ENCODE measurements at places on chromosomes 1 and 21. TPM values are rescaled to one million over a fixed set of nuclear protein-coding genes. Genes with fewer than 3 reads are reported as not detected.

Gene DISC1
- total RNA-seq = 3.9 TPM

Gene SLC41A1
- 34.9 TPM for total RNA-seq

Gene B3GALT2
- total RNA-seq = 0.07 TPM

Gene NBPF26
- total RNA-seq = 24.7 TPM

Gene ACP6
- total RNA-seq = 12.5 TPM

Gene VN1R5
- not detected for total RNA-seq

- DNase-seq = no peak
- no peak overlapping the region for H3K4me3 ChIP-seq
- peaks cover 7% of the 10 kb centered on the region for H3K36me3 ChIP-seq
- no peak overlapping the region for H3K27ac ChIP-seq
Measured at GRCh38 chr1:77876884-77877283, 11.5 kb upstream of the NEXN start.

GRCh38 chr1:78060857-78061563, 15.2 kb downstream of the GIPC2 start:
- no peaks in the 10 kb centered on the region for H3K36me3 ChIP-seq
- H3K27ac ChIP-seq = no peak overlapping the region
- H3K27me3 ChIP-seq = peaks cover 1% of the 10 kb centered on the region
- no peak for DNase-seq

DNA sequence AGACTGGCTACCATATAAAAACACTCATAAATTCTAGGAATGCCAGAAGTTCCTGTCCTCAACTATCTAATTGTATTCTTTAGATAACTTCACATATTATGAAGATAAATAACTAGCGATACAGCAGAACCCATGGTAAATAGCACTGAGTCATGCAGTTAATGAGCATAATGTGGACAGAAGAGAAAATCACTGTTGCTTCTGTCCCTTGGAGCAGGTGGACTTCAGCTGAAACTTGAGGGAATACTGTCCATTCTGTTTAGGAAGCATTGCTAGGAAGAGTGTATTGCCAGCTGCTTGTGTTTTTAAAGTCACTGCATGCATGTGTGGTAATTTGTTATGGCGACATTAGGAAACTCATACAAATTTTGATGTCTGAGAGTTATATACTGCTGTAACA, 854.4 kb downstream of the LTN1 start:
- DNase-seq = no peak
- no peak overlapping the region for H3K4me3 ChIP-seq
- no peaks in the 10 kb centered on the region for H3K36me3 ChIP-seq
- no peak overlapping the region for H3K27ac ChIP-seq

DNA sequence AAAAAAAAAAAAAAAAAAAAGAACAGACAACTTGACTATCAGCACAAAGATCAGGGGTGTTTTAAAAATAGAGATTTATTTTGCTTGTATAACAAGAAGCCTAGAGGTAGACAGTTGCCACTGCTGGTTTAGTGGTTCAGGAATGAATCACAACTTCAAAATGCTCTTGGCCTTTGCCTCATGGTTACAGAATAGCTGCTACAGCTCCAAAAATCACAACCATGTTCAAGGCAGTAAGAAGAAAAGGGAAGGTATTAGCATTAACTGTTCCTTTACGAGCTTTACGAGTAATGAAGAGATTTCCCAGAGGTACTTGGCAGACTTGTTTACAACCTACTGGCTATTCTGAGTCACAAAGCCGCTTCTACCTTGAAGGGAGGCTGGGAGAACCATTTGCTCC, 52.5 kb upstream of the PPM1J start:
- no peak overlapping the region for H3K27ac ChIP-seq
- peaks cover 5% of the 10 kb centered on the region for H3K27me3 ChIP-seq
- H3K4me1 ChIP-seq = peaks cover 11% of the 10 kb centered on the region

GRCh38 chr1:49424782-49425181, 599.0 kb downstream of the AGBL4 start:
- no peaks in the 10 kb centered on the region for H3K36me3 ChIP-seq
- H3K27ac ChIP-seq = no peak overlapping the region
- H3K27me3 ChIP-seq = no peaks in the 10 kb centered on the region
- DNase-seq = no peak

DNA sequence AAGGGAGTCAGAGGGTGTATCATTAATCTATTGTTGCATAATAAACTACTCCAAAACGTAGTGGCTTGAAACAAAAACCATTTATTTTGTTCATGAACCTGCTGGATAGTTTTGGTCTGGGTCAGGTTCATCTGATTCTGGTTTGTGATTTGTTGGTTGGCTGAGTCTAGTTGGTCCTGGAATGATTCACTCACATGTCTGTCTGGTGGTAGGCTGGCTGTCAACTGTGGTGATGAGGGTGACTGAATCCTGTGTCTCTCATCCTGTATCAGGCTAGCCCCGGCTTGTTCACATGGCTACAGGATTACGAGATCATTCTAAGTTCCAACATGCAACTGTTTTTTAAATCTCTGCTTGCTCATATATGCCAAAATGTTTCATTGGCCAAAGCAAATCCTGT, 22.5 kb upstream of the SIKE1 start:
- no peak overlapping the region for H3K27ac ChIP-seq
- no peak for DNase-seq
- H3K36me3 ChIP-seq = no peaks in the 10 kb centered on the region

GRCh38 chr1:47751193-47751592, 246.0 kb downstream of the TRABD2B start:
- peaks cover 3% of the 10 kb centered on the region for H3K27me3 ChIP-seq
- no peak for DNase-seq
- H3K4me1 ChIP-seq = no peaks in the 10 kb centered on the region
- H3K27ac ChIP-seq = no peak overlapping the region
- H3K4me3 ChIP-seq = no peak overlapping the region
- H3K36me3 ChIP-seq = no peaks in the 10 kb centered on the region

DNA sequence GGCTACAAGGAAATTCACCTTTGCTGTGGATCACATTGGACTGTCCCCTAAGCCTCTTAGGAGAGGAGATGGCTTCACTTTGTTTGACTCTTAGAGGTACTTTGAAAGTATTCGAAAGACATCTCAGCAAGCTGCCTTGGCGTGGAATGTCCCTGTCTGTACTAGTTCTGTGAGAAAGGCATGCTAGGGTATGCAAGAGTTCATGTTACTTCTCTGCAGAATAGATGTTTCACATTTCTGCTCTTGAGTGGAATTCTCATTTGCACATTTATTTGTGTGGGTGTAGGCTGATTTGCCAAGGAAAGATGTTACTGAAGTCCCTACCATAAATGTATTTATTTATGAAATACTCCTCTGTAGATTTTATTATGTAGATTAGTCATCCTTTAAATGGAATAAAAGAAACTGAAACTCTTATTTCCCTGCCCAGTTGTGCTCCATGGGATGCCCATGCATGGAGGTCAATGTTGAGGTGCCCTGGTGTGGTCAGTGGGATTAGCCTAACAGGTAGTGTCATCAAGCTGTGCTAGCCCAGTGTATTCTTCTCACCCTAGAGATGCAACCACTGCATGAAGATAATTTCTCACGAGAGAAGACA, 13.8 kb downstream of the MIA3 start:
- H3K36me3 ChIP-seq = peaks cover 34% of the 10 kb centered on the region
- H3K4me3 ChIP-seq = no peak overlapping the region
- H3K27ac ChIP-seq = no peak overlapping the region
- peaks cover 2% of the 10 kb centered on the region for H3K4me1 ChIP-seq
- H3K27me3 ChIP-seq = no peaks in the 10 kb centered on the region

DNA sequence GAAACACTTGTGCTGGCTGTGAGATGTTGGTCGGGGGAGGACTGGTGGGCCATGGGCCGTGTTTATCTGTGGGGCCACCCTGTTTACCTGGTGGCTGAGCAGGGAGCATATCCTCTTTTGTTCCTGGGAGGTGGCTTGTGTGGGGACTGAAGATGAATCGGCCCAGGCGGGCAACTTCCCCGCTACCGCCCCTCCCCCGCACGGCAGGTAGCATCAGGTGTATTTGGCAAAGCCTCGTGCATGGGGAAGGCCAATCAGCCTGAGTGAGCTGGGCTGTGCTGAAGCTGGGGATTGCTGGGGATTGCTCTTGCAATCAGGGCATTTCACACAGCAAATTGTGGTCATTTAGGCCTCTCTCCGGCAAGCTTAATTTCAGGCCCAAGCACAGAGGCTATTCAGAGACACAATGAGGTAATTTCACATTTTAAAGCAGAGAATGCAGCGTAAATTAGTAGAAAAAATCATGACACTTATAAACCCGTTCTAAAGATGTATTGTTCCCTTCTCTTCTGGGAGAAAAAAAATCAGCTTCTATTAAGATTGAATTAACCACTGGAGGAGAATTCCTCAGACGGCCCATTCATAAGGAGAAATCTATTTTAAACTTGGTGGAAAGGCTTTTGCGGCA, 197.7 kb upstream of the POU3F1 start:
- no peaks in the 10 kb centered on the region for H3K36me3 ChIP-seq
- peaks cover 8% of the 10 kb centered on the region for H3K27me3 ChIP-seq
- no peaks in the 10 kb centered on the region for H3K4me1 ChIP-seq
- H3K4me3 ChIP-seq = no peak overlapping the region
- no peak overlapping the region for H3K27ac ChIP-seq

DNA sequence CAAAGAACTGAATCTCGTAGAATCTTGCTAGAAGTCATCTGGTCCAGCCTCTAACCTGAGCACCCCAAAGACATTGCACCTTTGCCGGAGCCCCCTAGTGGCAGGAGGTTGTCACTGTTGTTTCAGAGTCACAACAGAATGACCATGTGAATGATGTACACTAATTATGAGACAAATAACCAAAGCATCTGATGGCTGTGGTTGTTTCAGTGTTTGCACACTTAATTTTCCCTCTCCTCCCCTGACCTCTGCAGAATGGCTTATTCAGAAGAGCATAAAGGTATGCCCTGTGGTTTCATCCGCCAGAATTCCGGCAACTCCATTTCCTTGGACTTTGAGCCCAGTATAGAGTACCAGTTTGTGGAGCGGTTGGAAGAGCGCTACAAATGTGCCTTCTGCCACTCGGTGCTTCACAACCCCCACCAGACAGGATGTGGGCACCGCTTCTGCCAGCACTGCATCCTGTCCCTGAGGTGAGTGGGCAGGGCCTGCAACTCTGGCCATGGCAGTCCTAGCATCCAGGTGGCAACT, 26.4 kb downstream of the TRAF5 start:
- H3K36me3 ChIP-seq = peaks cover 31% of the 10 kb centered on the region
- H3K4me3 ChIP-seq = peak overlapping the region; percentile 16
- peak; percentile 75 for DNase-seq
- H3K27me3 ChIP-seq = no peaks in the 10 kb centered on the region
- H3K27ac ChIP-seq = peak overlapping the region; percentile 88

GRCh38 chr21:25572861-25573310, 34.4 kb downstream of the MRPL39 start:
- no peaks in the 10 kb centered on the region for H3K27me3 ChIP-seq
- DNase-seq = no peak
- H3K4me1 ChIP-seq = peaks cover 78% of the 10 kb centered on the region
- H3K27ac ChIP-seq = peak overlapping the region; percentile 89
- peaks cover 86% of the 10 kb centered on the region for H3K36me3 ChIP-seq
- H3K4me3 ChIP-seq = peak overlapping the region; percentile 68

DNA sequence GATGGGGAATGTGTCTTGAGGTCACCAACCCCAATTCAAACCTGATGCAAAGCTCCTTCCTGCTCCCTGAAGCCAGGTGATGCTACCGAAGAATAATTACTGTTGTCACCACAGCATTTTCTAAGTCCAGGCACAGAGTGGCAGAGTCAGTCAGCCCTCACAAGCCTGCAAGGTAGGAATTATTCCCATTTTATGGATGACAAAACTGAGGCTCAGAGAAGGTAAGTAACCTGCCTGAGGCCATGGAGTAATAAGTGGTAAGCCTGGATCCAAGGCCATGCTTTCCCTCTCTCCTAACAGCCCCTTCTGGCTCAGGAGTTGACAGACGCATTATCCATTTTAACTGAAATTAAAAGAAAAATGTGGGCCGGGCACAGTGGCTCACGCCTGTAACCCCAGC, 23.0 kb downstream of the CTNNBIP1 start:
- peaks cover 8% of the 10 kb centered on the region for H3K4me1 ChIP-seq
- no peak overlapping the region for H3K27ac ChIP-seq
- H3K4me3 ChIP-seq = no peak overlapping the region

DNA sequence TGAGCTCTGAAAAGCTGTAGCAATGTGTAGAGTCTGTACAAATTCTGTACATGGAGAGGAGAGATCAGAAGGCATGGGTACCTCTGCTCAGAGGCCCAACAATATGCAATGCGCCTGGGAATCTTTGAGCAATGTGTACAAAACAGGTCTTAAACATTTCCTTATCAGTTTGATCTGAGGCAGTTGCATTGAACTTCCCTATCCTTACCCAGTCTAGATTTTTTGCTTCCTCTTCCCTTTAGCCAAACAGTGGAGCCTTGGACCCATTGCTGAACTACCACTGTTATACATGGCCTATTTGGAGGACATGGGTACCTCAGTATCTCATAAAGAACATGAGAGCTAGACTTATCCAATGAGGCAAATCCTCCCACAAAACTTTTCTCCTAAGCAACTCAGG, 12.6 kb upstream of the MNDA start:
- no peak overlapping the region for H3K4me3 ChIP-seq
- peaks cover 22% of the 10 kb centered on the region for H3K4me1 ChIP-seq
- peak overlapping the region; percentile 71 for H3K27ac ChIP-seq

- peaks cover 7% of the 10 kb centered on the region for H3K27me3 ChIP-seq
- no peak overlapping the region for H3K4me3 ChIP-seq
- no peak overlapping the region for H3K27ac ChIP-seq
- H3K36me3 ChIP-seq = no peaks in the 10 kb centered on the region
- no peak for DNase-seq
Measured at GRCh38 chr21:42092771-42093170, 21.7 kb downstream of the UMODL1 start.

DNA sequence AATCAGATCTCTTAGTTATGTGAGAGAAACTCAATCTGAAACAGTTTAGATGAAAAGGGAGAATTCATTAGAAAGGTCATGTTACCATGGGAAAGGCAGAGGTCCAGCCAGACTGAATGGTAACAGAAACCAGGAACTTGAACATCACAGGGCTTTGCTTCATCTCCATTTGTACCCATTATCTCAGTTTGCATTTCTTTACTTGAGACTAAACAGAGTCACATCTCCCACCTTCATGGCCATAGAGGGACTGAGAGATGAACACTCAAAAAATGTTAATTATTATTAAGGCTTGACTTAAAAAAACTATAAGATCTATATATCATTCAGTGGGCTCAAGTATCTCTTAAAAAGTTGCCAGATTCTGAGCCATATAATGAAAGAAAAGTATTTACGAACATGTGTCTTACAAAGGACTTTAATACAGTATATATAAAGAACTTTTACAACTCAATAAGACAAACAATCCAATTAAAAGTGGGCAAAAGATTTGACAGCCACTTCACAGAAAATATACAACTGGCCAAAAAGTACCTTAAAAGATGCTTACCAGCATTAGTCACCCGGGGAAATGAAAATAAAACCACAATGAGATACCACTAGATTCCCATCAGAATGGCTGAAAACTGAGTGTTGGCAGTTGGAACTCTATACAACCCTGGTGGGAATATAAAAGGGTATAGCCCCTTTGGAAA, 13.2 kb downstream of the KYAT3 start:
- peaks cover 62% of the 10 kb centered on the region for H3K4me1 ChIP-seq
- H3K36me3 ChIP-seq = peaks cover 56% of the 10 kb centered on the region
- no peak overlapping the region for H3K4me3 ChIP-seq

DNA sequence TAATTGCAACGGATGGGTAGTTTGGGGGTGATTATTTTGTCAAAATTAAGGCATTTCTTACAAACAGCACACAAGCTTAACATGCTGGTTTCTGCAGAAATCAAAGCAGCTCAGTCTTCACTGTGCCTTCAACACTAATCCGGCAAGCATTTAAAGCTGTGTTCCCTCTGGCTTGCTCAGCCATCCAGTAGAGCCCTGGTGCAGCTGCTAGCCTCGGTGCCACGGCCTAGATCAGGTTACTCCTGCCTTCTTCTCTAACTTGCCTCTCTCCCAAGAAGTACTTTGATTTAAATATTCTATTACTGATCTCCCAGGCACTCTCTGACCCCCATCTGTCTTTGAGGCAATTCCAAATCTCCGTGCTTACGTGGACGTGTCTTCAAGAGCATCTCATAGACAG, 85.6 kb downstream of the GREM2 start:
- no peak overlapping the region for H3K27ac ChIP-seq
- no peak for DNase-seq
- no peaks in the 10 kb centered on the region for H3K27me3 ChIP-seq
- no peak overlapping the region for H3K4me3 ChIP-seq
- H3K4me1 ChIP-seq = no peaks in the 10 kb centered on the region

All from activated CD4-positive, alpha-beta memory T cell treated with anti-CD3 and anti-CD28 coated beads for 36 hours (primary cell).